Activated CD4-positive, alpha-beta T cell treated with anti-CD3 and anti-CD28 coated beads, Interleukin-10, Interleukin-2, amounts not matched to agents 100 ng/mL and 50 ng/mL, durations not matched to agents 16 hours and 8 hours (primary cell): ENCODE measurements at places on chromosomes 7 and 10.

- no peak for DNase-seq
These were observed 48.4 kb downstream of the DNAJB9 start for GRCh38 chr7:108618056-108618455.

- no peak for DNase-seq
These were observed 47.4 kb downstream of the NRAP start for GRCh38 chr10:113616244-113617074.

GRCh38 chr10:62960416-62960815, 144.2 kb upstream of the EGR2 start:
- DNase-seq, result no peak

DNA sequence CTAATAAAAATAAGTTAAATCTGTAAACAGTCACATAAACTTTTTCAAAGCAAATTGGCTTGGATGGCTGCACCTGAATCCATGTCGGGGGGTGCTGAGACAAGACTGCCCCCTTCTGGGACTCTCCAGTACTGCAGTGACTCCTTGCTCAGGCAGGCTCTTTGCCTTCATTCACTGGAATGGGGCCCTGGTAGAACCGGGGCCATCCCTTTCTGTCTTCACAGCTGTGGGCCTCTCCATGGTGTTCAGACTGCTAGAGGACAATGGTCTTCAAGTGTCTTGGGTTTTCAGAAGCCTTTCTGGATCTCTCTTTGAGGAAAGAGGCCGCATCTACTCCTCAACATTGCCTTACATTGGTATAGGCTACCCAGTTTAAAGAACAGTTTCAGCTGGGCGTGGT, 16.1 kb upstream of the IMPDH1 start:
- peak; percentile 77 for DNase-seq

DNA sequence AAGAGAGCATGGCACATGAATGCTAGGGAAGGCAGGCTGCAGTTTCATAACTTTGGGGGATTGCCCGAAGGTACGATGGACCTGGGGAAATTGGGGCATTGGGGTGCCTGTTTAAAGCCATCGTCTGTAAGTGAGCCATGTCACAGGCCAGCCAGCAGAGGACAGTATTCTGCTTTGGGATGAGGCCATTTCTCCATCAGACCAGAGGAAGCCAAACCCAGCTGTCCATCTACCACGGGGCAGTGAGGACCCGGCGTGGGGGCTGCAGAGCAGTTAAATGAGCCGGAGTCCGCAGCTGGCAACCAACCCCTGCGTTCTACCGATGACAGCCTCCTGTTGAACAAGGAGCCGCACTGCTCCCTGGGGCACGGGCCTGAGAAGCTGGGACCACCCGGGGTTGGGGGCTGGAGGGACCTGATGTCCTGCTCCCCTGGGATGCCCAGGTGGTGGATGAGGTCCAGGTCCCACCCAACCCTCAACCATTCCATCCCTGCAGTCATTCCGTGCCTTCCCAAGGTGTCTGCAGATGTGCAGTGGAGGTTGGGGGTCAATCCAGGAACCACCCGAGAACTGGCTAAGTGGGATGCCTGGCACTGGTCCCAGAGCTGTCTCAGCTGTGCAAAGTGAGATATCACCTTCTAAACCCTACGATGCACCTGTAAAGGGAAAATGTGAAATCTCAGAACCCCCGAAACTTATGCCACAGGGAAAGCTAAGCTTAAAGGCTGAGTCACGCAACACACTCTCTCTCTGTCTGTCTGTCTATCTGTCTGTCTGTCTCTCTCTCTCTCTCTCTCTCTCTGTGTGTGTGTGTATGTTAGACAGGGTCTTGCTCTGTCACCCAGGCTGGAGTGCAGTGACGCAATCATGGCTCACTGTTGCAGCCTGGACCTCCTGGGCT, 12.1 kb upstream of the RHBDD2 start:
- DNase-seq, result peak; percentile 62

- DNase-seq, result no peak
These were observed 15.2 kb upstream of the UBE2D1 start for GRCh38 chr10:58319599-58319998.

GRCh38 chr10:27658788-27659187, 86.8 kb downstream of the MKX start:
- no peak for DNase-seq

GRCh38 chr7:155813546-155814315, 1.5 kb upstream of the SHH start:
- no peak for DNase-seq

DNA sequence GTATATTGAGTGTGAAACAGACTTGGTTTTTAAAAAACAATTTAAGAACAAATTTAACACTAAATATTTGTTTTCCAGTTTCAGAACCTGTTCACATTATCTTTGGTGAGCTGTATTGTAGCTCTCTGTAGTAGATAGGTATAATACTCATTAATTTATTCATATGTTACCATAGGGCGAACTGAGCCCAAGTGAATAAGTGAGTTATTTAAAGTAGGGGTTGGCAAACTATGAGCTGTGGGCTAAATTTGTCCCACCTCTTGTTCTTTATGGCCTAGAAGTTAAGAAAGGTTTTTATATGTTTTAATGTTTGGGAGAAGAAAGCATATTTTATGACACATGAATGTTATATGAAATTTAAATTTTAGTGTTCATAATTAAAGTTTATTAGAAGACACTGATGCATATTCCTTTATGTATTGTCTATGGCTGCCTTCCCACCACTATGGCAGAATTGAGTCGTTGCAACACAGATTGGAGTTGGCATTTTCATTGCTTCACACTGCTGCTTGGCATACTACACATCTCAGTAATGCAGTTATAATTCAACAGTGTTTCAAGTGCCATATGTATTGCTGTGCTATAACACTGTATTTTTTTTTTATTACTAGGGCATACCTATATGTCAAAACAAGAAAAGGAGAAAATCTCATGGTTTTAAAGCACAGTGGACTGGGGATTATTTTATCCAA, 146.5 kb downstream of the ADK start:
- no peak for DNase-seq

DNA sequence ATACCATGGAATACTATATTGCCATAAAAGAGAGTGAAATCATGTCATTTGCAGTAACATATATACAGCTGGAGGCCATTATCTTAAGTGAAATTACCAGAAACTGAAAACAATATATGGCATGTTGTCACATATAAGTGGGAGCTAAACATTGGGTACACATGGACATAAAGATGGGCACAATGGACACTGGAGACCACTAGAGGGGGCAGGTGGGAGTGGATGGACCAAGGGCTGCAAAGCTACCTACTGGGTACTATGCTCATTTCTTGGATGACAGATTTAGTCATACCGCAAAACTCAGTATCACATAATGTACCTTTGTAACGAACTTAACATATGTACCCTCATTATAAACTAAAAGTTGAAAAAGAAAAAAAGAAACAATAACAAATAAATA, 1167.6 kb downstream of the NXPH1 start:
- no peak for DNase-seq

DNA sequence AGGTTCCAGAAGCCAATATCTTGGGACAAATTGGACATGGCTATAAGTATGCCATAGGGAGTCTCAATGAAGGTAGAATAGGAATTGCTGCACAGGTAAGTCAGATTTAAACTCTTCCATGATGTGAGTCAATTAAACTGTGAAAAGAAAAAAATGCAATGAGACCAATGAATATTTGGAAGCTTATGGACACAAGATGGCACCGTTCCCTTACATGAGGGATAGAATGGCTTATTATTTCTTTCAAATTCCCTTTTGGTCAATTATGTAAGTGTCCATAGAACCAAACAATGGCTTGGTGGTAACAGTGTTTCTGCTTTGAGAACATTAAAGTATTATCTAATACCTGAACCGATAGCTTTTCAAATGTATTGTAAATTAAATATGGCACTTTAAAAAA, 35.6 kb downstream of the ACADSB start:
- DNase-seq, result no peak

DNA sequence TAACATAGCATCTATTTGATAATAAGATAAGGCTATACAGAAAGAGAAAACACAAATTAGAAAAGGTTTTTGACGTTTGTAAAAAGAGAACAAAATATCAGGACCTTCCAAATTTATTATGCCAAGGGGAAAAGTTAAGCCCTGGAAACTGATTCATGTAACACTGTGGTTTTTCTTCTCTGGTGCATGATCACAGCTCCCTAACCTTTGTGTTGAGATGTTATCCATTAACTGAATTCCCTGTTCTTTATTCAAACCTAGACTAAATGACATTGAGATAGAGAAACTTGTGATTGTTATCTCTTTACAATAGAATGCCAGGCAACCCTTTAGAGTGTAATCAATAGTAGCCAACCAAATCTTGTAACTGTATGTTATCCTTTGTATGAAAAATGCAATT, 141.5 kb upstream of the NRG3 start:
- no peak for DNase-seq

DNA sequence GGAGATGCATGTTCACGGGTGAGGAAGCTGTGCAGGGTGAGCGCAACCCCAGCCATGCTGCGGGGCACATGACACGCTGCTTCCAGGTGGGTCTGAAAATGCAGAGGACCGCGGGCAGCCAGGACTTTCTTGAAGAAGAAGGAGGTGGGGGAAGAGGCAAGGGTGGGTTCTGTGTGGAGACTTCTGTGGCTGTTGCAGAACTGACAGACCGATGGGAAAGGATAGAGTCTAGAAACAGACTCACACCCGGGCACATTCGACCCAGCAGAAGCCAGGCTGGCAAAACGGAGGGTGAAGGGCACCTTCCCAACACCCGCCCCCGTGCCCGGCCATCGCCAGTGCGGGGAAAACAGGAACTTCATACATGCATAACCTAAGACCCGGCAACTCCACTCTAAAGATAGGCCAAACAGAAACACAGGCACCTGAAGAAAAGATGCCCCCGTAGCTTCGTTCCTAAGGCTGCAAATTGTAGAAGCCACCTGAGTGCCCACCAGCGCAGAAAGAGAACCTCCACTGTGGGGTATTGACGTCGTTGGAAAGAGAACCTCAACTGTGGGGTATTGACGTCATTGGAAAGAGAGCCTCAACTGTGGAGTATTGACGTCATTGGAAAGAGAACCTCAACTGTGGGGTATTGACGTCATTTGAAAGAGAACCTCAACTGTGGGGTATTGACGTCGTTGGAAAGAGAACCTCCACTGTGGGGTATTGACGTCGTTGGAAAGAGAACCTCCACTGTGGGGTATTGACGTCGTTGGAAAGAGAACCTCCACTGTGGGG, 4.8 kb upstream of the KNDC1 start:
- DNase-seq, result no peak

- no peak for DNase-seq
These were observed 14.0 kb downstream of the DLG5 start for GRCh38 chr10:77912576-77912975.

GRCh38 chr7:2036786-2037185, 196.0 kb downstream of the MAD1L1 start:
- DNase-seq, result no peak

- DNase-seq, result peak; percentile 41
These were observed 12.2 kb upstream of the REPIN1 start for GRCh38 chr7:150356265-150356897.

DNA sequence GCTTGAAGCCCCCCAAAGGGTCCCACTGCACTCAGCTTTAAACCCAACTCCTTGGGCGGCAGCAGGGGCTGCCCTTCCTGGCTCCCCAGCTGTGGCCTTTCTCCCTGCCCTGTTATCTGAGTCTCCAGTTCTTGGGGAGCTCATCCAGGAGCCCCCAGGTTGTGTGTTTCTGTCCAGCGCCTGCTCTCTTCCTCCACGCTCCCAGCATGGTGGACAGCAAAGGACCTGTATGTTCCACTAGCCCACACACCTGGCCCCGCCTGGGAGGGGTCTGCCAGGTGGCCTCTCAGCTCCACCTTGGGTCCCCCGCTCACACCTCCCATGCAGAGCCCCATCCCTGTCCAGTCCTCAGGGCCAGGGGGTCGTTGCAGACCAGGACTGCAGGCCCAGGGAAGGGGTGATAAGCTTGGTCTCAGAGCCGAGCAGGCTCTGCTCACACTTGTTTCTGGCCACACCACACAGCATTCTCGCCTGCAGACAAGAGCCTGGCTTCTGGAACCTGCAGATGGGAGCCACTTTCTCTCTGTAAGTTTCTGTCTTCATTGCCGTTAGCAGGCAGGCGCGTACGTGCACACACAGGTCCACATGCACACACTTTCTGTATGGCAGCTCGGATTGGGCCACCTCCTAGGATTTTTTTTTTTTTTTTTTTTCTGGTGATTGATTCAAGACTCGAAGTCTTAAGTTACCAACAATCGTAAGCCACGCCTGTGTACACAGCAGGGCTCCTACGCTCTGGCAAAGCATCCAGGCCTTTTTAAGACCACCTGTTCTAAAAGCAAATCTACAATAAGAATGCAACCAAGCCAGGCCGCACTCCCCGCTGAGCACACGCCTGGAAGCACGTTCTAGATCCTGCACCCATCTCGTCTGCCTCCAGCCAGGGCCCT, 104.6 kb downstream of the CYTH3 start:
- DNase-seq, result no peak

GRCh38 chr10:83193026-83193425, 946.3 kb upstream of the GHITM start:
- DNase-seq, result no peak

DNA sequence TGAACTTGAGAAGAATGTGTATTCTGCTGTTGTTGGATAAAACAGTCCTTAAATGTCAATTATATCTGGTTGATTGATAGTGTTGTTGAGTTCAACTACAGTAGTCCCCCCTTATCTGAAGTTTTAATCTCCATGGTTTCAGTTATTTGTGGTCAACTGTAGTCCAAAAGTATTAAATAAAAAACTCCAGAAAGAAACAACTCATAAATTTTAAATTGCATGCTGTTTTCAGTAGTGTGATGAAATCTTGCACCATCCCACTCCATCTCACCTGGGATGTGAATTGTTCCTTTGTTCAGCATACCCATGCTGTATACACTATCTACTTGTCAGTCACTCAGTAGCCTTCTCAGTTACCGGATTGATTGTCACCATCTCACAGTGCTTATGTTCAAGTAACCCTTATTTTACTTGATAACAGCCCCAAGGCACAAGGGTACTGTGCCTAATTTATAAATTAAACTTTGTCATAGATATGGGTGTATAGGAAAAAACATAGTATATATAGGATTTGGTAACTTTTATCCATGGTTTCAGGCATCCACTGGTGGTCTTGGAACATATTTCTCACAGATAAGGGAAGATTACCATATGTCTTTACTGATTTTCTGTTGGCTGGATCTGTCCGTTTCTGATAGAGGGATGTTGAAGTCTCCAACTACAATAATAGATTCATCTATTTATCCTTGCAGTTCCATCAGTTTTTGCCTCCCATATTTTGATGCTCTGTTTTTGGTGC, 57.1 kb downstream of the AOAH start:
- no peak for DNase-seq

DNA sequence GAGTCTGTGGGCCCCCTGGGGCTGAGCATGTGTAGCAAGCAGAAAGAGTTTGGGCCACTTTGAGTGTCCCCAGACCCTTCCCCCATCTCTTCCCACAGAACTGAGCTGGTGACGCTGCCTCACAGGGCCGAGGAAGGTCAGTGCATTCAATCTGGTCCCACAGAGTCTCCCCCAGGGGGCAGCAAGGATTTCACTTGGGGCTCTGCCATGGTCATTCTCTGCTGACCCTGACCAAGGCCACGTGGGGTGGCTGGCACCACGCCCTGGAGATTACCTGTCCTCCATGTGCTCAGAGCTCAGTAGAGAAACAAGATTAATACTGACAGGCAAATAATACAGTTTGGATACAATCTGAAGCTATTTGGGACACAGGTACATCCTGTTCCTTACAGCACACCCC, 30.2 kb downstream of the ADRA2A start:
- no peak for DNase-seq

- DNase-seq, result no peak
These were observed 406.1 kb downstream of the MDFIC start for GRCh38 chr7:115328018-115328417.

- DNase-seq, result no peak
These were observed 34.1 kb upstream of the GUSB start for GRCh38 chr7:66016131-66016461.
